ENCODE measurements at places on chromosomes 1 and 21.
A peak's percentile ranks its signal among the peaks of the same experiment; 100 is the strongest.

- no peak for DNase-seq
Measured at GRCh38 chr1:60942896-60943638, 139.3 kb upstream of the NFIA start.

DNA sequence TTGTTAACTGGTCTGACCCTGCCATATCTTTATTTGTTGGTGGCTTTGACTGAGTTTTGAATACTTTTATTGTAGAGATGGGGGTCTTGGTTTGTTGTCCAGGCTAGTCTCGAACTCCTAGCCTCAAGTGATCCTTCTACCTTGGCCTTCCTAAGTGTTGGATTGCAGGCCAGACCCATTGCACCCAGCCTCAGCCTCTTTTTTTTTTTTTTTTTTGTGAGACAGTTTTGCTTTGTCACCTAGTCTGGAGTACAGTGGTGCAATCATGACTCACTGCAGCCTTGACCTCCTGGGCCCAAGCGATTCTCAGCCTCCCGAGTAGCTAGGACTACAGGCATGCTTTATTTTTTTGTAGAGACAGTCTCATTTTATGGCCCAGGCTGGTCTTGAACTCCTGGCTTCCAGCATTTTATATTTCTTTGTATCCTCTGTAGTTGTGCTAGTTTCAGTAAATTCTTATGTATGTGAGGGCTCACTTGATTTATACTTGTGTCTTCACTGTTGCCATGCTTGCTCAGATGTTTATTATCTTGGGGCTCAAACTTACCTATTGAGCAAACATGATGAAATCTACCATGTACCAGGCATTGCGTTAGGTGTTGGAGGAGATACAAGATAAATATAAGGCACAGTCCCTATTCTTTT lies 24.1 kb downstream of the THRAP3 start:
- no peak for DNase-seq

DNA sequence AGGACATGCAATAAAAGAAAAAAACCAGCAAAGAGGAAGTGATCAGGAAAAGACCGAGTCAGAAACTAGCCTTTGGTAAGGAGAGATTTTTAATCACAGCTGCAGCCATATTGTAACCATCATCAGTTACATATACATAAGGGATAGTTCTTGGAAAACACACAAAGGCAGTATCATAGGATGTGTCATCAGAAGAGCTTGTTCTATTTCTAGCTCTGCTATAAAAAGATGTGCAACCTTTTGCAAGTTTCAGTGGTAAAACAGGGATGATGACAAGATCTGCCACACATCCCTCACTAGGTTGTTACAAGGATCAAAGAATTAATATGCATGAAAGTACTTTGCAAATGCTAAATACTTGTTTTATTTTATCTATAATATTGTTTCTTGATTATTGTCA lies 342.0 kb downstream of the VAV3 start:
- no peak for DNase-seq

GRCh38 chr1:153422450-153423068 lies 6.2 kb downstream of the S100A7A start:
- peak; percentile 83 for DNase-seq

GRCh38 chr1:2978691-2979190 lies 42.5 kb upstream of the ACTRT2 start:
- no peak for DNase-seq

- no peak for DNase-seq
Measured at GRCh38 chr1:24216276-24217074, 29.4 kb upstream of the IFNLR1 start.

DNA sequence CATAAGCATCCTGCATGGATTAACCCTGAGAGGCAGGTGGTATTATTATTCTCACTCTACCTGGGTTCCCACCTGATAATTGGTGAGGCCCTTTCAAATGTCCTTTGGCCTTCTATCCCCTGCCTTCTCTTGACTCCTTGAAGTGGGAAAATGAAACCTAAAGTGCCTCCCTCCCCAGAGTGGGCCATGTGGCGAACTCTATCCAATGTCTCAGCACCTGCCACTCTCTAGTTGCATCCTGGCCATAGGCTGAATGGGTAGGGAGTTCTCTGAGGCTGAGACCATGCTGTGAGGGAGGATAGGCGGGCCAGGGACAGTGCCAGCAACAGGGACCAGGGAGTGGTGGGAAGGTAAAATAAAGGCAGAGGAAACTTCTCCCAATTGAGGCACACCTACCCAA lies 35.3 kb downstream of the ELF3 start:
- DNase-seq = no peak

GRCh38 chr1:98903261-98903660 lies 101.4 kb downstream of the PLPPR5 start:
- no peak for DNase-seq

Measured in HAP-1 (cell line).